ENCODE measurements at places on chromosomes 5 and 9.

DNA sequence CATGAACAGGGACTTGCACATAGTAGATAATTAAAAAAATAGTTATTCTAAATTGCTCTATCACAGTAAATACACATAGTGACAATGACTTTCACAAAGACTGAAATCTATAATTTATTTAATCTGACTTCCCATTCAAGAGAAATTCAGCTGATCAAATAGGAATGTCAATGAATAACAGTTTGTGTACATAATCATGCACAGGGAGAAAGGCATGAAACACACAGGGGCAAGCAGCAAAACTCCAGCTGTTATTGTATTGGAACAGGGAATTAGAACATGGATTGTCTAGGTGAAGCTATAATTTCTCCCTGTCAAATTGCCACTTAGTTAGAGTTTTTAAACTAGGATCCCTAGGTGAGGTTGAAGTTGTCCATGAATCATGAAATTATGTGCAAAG is 99.9 kb downstream of the HCN1 start:
- no peak for DNase-seq

GRCh38 chr5:124729720-124730359 is 16.6 kb downstream of the ZNF608 start:
- no peak for DNase-seq

DNA sequence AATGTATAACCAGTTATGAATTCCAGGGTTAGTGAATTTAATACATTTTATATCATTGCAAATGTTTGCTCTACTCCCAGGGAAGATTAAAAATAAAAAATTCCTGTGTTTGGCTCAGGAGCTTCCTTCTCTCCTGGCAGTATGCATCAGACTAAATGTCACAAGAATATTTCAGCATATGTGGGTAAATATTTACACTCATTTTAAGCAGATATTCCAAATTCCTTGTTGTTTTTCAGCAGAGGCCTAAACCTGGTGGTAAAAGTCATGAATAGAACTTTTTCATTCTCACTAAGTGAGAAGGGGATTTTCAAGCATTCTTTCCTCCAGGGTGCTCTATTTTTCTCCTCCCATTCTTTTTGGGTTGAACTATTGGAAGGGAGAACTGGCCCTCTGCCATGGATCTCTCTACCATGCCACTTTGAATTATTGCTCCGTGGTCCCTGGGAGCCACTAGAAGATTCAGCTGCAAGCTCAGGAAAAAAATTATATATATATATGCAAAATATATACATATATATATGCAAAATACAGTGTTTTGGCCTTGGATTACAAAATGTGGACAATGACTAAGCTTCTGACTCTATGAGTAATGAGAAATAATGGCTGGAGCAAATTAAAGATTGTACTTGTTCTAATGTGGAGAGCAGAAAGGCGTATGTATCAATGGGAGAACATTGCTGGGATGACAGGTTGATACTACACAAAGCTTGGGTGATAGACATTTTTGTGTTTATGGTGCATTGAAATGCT is 180.6 kb upstream of the PAPPA start:
- no peak for DNase-seq

GRCh38 chr9:82117026-82117811 is 128.6 kb downstream of the SPATA31D1 start:
- peak; percentile 74 for DNase-seq

DNA sequence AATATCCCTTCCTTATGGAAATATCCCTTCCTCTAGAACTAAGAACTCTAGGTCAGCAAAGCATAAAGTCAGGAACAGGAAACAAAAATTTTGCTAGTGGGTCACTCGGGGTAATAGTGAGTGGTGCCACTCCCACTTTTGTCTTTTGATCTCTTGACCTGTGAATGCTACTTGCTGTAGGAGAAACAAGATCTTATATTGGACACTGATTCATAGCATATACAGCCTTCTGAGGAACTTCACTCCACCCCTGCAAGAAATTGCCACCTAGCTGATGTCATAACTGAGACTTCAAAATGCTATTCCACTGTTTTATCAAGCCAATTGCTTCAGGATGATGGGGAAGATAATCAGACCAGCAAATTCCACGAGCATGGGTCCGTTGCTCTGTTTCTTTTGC is 53.3 kb upstream of the PRSS3 start:
- no peak for DNase-seq

- no peak for DNase-seq
Observed at GRCh38 chr9:99431103-99431502, 209.0 kb downstream of the SEC61B start.

DNA sequence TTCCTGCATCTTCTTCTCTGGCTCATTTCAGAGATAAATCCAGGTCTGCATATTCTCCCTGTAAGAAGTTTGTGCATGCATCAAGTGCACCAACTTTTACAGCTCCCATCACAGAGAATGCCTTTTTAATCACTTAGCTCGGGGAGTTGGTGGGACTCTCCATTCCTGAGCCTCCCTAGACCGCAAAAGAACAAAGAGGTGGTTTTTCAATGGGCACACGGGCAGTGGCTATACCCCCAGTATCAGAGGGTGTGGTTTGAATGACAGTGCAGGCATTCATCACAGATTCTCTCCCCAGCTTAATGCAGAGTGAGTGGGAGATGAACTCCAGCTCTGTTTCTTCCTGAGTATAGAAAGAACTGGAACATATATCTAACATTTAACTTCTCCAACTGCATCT is 264.7 kb upstream of the NR4A3 start:
- no peak for DNase-seq

DNA sequence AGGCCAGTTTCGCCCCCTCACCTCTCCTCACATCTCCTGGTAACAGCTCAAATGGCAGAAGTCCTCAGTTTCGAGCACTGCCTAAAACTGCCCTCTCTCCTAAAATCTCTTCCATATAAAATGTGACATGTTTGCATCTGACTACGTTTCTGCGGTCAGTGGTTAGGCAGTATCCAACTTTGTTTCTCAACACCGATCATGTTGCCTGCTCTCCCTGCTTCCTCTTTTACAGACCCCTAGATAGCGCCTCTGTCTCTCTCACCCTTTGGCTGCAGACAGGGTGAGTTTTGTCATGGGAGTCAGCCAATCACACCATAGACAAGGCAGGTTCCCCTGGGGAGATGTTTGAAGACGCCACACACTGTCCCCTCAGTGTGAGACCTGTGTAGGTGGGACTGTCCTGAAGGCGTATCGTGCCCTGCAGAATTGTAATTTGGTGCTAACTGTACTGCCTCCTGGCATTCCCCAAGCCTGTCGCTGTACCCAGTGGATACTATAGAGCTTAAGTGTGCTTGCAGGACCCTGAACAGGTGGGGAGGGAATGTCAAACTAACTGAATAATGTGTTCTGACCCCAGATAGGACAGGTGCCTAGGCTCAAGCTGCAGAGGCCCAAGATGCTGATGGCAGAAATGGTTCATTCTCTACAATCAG is 1.1 kb downstream of the HEXB start:
- DNase-seq: no peak

DNA sequence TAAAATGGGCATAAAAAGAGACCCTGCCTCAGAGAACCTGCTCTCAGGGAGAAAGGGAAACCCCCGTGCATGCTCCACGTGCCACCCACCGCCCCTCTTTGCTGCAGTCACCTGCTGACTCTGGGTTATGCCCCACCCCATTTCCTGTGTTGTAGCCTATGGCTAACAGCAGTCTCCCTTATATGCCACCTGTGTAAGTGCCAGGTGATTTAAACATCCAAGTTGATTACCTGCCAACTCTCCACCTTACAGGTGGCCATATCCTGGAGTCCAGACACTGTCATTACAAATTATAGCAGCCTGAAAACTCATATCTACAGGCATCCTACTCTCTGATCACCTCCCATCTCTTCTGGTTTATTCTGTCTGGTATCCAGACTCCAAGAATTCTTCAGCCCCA is 242.6 kb downstream of the HSPA4 start:
- no peak for DNase-seq

- no peak for DNase-seq
Observed at GRCh38 chr5:52893105-52893504, 96.0 kb upstream of the ITGA2 start.

- no peak for DNase-seq
Observed at GRCh38 chr9:98038958-98039357, 17.6 kb upstream of the NANS start.

DNA sequence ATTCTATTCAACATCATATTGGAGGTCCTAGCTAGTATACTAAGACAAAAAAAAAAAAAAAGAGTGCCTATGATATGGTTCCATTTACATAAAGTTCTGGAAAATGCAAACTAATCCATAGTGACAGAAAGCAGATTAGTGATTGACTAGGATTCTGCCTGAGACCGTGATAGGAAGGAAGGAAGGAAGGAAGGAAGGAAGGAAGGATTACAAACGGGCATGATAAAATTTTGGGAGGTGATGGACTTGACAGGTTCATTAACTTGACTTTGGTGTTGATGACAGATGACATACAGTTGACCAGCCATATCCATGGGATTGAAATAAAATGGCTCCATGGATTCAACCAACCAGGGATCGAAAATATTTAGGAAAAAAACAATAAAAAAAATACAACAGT is 79.1 kb upstream of the MAN2A1 start:
- no peak for DNase-seq

GRCh38 chr5:177133853-177134696 is 502 bp downstream of the NSD1 start:
- DNase-seq: peak; percentile 77

DNA sequence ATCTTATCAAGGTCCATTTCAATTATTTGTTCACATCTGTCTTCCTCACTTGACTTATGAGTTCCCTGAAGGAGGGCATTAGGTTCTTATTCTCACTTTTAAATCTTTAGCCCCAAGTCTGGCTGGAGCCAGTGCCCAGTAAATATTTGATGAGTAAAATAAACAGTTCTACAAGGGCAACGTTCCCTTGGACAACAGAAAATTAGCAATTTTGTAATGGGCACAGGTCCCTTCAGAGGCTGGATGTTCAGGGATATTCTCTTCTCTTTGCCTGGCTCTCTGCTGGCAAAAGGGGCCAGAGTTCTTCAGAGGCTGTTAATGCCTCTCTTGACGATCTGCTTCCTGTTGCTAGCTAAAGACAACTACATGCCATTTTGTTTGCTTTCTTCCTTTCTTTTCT is 149.7 kb downstream of the SEMA6A start:
- DNase-seq: no peak

GRCh38 chr9:98775831-98776441 is 20.4 kb downstream of the ANKS6 start:
- no peak for DNase-seq

GRCh38 chr9:100294806-100295205 is 57.9 kb downstream of the TEX10 start:
- no peak for DNase-seq

GRCh38 chr5:120604884-120605283 is 140.8 kb downstream of the PRR16 start:
- DNase-seq: no peak

- no peak for DNase-seq
Observed at GRCh38 chr5:144273232-144274027, 102.8 kb downstream of the KCTD16 start.

DNA sequence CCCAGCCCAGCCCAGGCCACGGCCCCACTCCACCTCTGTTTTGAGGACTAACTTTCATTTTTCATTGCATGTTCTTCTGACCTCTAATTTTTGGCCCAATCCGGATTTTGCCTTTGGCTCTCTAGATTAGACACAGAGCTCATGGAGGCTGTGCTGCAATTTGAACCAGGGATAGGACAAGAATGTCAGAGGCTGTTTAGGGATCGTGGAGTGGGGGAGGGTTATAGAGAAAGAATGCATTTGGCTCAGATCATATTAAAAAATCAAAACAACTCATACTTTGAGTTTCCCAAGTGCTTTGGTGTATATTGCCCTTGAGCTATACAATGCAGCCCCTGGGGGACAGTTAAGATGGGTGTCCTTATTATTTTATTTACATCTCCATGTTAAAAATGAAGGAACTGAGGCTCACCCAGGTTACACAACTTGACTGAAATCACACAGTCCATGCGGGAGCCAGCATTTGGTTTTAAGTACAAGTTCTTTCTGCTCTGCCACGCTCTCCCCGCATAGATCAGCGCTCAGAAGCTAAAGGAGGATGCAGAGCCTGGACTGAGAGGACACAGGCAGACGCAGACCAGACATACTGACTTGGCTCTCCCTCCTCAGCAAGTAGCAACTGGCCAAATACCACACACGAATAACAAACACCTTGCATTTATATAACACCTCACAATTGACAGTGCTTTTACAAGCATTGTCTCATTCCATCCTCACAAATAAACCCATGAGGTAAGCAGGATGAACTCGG is 126.4 kb upstream of the RAI14 start:
- DNase-seq: no peak

GRCh38 chr9:131227112-131227958 is 49.0 kb downstream of the FAM78A start:
- no peak for DNase-seq

DNA sequence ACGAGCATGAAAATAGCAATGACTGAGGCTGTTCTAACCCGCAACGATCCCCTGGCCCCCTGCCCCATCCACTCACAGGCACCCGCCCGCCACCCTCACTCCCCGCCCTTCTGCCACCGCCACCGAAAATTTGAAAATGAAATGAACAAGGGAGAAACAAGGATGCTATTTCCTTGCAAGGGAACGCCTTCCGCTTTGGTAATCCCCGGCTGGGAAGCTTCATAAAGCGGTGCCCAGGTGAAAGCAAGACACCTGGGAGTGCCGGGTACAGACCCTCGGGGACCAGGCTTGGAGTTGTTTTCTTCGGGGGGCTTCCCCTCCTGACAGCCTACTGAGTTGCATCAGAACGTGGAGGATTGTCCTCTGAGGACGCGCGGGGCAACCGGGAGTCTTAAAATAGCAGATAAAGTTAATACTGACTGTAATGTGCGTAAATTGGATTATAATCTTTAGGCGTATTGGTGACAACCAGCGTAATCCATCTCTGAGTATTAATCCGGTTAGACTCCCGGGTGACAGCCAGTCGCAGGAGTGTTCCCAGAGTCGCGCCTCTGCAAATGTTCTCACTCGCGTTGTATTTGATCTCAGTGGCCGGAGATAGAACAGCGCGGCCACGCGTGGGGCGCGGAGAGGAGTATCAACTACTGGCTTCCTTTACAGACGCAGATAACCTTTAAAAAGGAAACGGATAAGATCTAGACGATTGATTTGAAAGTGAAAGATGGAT is 885 bp upstream of the MLLT3 start:
- DNase-seq: no peak

DNA sequence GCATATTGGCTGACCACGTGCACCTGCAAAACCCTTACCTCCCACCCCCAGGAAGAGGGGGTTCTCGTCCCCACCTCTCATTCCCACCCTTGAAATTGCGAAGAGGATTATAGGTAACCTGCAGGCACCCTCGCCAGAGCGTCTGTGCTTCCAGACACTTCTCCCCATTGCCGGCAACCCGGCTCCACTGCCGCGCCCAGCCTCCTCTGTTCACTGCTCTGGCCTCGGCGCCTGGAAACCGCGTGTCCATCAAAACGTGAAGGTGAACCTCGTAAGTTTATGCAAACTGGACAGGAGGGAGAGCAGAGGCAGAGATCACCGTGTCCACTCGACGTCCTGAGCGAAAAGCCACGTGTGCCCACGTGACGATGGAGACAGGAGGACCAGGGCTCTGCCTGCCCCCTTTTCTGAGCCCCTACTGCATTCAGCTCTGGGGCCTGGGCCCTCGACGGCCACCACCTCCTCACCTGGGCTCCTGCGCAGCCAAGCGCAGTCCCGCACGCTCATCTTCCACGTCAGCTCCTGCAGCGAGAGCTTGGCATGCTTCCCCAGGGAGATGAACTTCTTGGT is 1.9 kb downstream of the TERT start:
- peak; percentile 18 for DNase-seq

Measured in left forelimb (tissue), 1 donor.